ENCODE measurements at places on chromosomes 1 and 21. TPM values are rescaled to one million over a fixed set of nuclear protein-coding genes. Genes with fewer than 3 reads are reported as not detected.

The BCL10 gene
- 14.5 TPM for total RNA-seq

The VHLL gene
- not detected for total RNA-seq

The CNR2 gene
- not detected for total RNA-seq

The GNAT2 gene
- not detected for total RNA-seq

The SH2D1B gene
- 0.05 TPM for total RNA-seq

The PTPN7 gene
- total RNA-seq = not detected

The IL23R gene
- total RNA-seq = not detected

The SYT11 gene
- total RNA-seq = 63.9 TPM

The PCP4L1 gene
- total RNA-seq = not detected

The AKR1A1 gene
- 99.4 TPM for total RNA-seq

- no peak for DNase-seq
Observed at GRCh38 chr1:106921186-106921585, 135.3 kb upstream of the PRMT6 start.

DNA sequence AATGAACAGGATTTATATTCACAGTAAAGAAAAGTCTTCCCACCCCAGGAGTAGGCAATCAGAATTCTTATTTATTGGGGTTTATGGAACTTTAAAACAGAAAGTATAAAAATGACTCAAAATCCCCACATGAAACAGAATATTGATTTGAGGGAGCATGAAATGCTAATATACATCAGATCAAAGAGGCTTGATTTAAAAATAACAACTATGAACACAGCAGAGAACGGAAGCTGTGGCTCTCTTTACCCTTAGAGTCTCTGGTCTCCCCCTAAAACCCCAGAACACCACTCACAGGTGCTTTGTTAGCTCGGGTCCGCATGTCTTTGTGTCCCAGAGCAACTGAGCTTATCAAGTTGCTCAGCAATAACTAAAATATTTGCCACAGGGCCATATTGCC, 31.2 kb upstream of the FASLG start:
- no peak for DNase-seq

- no peak for DNase-seq
Observed at GRCh38 chr1:174116042-174116441, 43.3 kb upstream of the RABGAP1L start.

DNA sequence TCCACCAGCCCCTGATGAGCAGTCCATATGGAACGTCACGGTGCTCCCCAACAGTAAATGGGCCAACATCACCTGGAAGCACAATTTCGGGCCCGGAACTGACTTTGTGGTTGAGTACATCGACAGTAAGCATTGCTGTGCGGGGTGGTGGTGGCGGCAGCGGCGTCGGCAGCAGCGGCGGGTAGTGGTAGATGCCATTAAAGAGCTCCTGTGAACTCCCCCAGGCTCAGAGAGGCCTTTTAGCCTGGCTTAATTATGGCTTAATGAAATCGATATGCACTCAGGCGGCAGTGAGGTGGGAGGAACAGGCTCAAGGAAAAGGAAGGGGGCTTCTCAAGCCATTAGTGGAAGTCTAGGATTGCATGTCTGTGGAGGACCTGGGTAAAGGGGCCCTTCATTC, 41.9 kb upstream of the CNTN2 start:
- DNase-seq = no peak

DNA sequence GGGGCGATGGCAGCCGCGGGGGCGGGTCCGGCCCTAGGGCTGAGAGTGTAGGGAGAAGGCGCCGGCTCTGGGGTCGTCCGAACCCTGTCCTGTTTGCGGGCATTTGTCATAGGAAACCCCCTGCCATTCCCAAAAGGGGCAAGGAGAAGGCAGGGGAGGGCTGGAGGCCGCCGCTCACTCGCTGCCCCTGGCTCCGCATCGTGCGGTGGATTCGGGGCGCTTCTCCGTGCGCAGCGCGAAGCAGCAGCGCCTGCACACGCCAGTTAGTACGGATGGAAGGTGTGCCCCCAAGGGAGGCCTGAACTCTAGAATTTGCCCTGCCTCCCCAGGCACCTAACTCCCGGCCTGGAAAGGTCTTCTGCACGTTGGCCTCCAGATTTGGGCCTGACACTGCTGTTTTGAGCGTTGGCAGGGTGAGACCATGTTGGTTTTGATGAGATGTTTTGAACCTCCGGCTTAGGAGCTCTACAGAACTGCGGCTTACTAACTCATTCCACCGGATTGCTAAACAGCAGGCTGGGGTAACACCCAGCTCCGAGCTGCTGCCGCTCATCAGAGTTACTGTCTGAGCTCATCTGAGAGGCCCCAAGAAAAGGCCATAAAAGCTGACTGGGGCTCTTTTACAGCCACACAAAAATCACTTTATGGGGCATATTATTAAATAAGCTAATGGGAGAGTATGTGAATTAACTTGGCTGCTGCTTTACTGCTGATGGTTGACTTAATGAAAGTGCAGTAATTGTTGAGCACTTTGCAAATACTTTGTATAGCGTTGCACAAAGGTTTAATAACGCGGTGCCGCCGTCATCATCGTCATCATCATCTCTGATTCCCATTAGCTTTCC, 987 bp downstream of the GPR137B start:
- DNase-seq = no peak

DNA sequence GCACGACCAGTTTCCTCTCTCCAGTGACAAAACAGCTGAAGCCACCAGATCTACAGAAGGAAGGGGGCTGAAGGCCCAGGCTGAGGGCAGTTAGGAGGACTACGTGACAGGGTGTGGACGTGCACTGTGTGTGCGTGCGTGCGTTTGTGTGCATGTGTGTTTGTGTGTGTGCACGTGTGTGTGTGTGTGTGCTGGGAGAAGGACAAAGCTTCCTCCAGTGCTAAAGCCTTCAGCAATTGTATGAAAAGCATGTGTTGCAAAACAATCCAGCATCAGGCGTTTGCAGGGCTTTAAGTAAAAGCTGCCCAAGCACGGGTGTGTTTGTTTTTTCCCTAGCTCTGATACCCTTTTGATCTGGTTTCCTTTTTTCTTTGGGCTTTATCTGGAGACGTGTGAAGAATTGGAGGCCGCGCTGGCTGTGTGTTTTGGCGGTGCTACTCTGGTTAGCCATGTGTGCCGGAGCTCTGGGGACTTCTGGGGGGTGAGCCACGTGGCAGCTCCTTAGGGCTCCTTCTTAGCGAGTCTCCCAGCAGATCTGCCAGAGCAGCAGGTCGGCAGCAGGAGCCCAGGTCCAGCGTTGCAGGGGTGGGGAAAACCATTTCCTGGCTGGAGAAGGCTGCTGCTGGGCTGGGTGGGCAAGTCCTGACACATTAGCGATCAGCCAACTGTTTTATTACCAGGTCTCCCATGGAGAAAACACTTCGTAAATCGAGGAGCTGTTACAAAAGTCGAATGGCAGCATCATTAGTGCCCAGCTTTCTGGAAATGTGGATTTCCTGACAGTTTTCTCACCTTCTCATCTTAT, 73.4 kb downstream of the UCK2 start:
- DNase-seq = no peak

- no peak for DNase-seq
Observed at GRCh38 chr21:16770266-16770665, 742.6 kb upstream of the CXADR start.

DNA sequence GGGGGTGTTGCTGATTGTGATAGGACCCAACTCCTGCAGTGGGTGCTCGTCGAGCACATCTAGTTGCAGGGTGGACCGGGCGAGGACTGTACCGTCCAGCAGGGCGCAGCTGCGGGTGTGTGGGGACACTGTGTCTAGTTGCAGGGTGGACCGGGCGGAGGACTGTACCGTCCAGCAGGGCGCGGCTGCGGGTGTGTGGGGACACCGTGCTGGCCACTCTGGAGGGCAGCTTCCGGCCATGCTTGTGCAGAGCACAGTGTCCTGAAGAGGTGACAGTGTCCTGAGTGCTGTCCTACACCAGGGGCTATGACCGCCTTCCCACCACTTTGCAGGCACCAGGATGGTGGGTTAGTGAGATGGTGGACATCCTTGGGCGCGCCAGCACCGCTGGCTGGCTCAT, 4.6 kb upstream of the TRPM2 start:
- no peak for DNase-seq

DNA sequence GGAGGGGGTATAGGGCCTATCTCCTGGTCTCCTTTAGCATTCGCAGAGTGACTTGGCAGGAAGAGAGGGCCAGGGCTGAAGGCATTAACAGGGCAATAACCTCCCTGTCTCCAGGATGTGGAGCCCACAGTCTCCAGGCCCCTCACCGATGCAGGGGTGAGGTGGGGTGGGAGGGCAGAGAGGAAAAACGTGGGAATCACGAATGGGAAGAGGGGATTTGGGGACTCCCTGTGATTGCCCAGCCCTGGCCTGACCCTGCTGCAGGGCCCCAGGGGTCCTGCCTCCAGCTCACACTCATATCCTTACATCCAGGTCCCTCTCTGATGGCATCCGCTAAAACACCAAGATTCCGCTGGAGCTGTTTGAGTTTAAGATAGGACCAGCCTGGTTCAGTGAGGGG, 14.6 kb downstream of the TFAP2E start:
- no peak for DNase-seq

- DNase-seq = no peak
Observed at GRCh38 chr1:2200308-2200943, 5.9 kb upstream of the FAAP20 start.

GRCh38 chr1:11262171-11263049, at the start of gene MTOR:
MTOR (minus strand) TSS chr1:11262551; CDS start chr1:11259409, 3,142 bp downstream.
- DNase-seq = peak; percentile 98

- DNase-seq = no peak
Observed at GRCh38 chr1:91345395-91346005, 59.1 kb downstream of the HFM1 start.

GRCh38 chr1:28172713-28173150, 3.8 kb downstream of the PTAFR start:
- no peak for DNase-seq

DNA sequence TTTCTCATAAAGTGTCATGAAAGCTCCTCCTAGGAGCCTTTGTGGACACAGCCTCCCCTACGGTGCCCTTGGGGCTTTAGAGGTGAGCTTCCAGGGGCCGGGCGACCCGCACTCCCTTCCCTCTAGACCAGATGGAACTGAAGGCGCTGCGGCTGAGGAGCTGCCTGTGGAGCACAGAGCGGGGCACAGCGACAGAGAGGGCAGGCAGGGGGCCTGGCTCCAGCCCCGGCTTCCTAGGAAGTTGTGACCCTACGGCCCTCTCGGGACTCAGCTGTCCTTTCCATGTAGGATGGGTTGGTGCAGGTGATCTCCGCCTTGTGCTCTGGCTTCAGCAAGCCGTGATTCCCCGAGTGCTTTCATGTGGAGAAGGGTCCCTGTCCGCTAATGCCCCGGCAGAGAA, 23.6 kb upstream of the NEK2 start:
- DNase-seq = no peak

- peak; percentile 7 for DNase-seq
Observed at GRCh38 chr1:69290291-69290690, 277.4 kb upstream of the LRRC7 start.

- DNase-seq = peak; percentile 56
Observed at GRCh38 chr1:234901491-234902049, 227.1 kb downstream of the TOMM20 start.

DNA sequence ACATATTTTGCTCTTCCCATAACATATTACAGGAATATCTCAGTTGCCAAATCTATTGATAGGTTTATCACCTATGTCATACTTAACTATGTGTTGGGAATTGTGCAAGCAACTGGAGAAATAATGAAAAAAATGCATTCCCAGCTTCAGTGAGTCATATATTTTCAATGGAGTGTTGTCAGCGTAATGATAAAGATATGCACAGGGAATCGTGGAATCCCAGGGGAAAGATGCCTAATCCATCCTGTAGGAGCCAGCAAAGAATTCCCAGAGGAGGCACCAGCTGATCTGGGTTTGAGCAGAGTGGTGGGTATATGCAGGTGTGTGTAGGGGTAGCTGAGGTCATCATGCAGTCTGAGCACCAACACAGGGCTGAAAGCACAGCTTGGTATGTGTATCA, 213.3 kb upstream of the DAB1 start:
- peak; percentile 8 for DNase-seq

DNA sequence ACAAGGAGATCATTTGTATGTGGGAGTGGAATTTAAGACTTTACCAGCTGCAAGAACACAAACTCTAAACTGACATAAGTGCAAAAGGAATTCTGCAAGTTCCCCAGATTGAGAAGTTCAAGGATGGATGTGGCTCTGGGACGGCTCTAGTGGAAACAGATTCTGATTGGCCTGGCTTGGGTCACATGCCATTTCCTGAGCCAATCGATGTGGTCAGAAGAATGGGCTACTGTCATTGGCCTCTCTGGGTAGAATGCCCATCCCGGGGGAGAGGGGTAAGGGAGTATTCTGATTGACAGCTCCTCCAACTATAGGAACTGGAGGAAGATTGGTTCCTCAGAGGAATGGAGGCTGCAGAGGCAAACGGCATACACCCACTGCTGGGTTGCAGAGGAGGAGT, 6.0 kb upstream of the IFNLR1 start:
- peak; percentile 16 for DNase-seq

DNA sequence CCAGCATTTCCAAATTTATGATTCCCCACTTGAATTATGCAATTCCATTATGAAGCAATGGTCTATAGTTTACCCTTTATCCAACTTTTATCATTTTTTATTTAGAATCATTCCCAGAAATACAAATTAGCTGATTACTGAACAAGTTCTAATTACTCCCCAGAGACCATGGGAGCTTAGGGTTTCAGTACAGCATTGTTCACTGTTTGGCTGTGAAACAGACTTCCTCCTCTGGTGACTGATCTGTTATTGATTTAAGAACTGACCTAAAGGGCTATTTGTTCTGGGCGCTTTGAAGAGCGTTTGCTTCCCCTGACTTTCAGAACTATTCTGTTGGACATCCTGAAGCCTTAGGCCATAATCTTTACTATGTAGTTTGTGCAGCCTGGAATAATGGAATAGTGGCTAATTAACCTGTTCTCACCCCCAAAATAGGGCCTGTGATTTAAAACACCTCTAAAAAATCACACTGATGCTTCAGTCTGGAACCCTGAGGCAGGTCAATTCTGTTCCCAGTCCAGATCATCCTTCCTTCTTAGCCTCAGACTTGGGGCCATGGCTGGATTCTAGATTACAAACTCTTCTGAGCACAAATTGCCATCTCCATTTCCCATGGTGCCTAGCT, 58.7 kb downstream of the ALG14 start:
- DNase-seq = no peak

DNA sequence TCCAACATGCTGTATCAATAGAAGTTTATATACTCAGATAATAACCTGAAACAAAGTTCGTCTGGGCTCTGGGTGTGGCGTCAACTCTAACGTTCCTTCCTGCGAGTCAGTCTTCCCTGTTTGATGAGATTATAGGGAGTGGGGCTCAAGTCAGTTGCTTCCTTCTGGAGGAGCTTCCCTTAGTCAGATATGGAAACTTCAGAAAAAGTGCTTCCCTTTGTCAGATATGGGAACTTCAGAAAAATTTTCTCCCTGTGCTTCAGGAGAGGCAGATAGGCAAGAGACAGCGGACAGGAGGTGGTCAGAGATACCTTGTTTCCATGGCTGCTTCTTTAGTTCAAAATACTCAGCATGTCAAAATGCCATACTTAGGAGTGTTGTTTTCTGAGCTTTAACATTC, 51.1 kb upstream of the PRDX6 start:
- DNase-seq = peak; percentile 18

DNA sequence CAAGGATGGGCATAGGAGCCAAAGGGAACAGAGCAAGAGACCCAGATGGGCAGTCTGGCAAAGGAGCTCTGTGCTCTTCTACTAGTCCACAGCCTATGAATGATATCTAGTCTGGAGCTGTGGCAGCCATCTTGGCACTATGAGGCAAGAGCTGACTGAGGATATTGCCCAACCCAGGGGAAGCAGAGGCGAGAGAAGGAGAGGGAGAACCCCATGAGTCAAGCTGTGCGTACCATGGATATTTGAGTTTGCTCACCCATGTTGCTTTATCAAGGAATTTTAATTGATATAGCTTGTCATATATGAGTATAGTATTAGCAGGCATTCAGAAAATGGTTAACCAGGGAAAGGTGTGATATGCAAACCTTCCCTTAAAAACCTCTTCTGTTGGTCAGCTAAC, 420.9 kb downstream of the PRDM2 start:
- no peak for DNase-seq

- DNase-seq = no peak
Observed at GRCh38 chr1:213899413-213899812, 88.4 kb upstream of the PROX1 start.
